ENCODE measurements at places on chromosomes 5 and 9.

DNA sequence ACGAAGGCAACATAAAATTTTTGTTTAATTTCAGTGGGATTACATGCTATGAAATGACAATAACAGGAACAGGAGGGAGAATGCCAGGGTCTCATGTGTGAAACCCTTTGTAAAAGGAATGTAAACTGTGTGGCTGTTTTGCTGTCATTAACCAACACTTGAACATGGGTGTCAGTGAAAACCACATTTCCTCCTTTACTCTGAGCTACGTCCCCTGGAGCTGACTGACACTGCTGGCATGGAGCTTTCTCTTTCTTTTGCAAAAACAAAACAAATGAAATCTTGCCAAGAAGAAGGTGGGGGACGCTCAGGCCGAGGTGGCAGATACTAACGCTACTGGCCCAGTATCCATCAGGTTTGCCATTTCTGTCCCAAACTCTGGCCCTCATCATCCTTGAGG is 121.4 kb downstream of the DMRT2 start:
- no peak for DNase-seq

DNA sequence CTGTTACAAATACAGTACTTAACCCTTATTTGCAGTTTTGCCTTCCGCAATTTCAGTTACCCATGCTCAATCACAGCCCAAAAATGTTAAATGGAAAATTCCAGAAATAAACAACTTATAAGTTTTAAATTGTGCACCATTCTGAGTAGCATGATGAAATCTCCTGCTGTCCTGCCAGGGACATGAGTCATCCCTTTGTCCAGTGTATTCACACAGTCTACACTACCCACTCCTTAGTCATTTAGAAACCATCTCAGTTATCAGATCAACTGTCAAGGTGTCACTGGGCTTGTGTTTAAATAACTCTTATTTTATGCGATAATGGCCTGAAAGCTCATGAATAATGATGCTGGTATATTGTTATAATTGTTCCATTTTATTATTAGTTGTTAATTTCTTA is 95.8 kb downstream of the PLCXD3 start:
- DNase-seq = peak; percentile 76

- DNase-seq = peak; percentile 57
These were observed 1230.6 kb upstream of the NUDT12 start for GRCh38 chr5:104793031-104793754.

DNA sequence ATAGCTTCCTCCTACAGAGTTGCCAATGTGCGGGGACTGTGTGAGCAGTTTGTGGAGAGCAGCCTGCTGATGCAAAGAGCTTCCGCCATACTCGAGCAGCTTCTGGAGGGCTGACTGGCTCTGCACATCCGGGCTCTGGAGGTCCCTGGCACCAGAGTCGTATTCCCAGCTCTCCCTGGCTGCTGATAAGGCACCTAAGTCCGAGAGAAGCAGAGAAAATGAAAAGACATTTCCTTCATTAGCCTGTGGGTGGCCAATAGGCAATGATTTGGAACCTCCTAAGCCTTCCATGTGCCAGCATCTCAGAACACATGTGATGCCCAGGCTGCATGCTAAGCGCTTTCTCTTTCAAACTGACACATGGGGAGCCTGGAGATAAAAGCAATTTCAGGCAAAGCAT is 94.3 kb downstream of the TSSK1B start:
- DNase-seq = no peak

GRCh38 chr9:89425921-89426383 is 72.0 kb downstream of the SEMA4D start:
- DNase-seq = no peak

- no peak for DNase-seq
These were observed 24.1 kb downstream of the PSAT1 start for GRCh38 chr9:78320875-78321496.

All from brain microvascular endothelial cell (primary cell).